ENCODE measurements at places on chromosomes 4 and X.
A peak's percentile ranks its signal among the peaks of the same experiment; 100 is the strongest.

GRCh38 chr4:37951461-37952352 lies 8.5 kb upstream of the PTTG2 start:
- DNase-seq: no peak

DNA sequence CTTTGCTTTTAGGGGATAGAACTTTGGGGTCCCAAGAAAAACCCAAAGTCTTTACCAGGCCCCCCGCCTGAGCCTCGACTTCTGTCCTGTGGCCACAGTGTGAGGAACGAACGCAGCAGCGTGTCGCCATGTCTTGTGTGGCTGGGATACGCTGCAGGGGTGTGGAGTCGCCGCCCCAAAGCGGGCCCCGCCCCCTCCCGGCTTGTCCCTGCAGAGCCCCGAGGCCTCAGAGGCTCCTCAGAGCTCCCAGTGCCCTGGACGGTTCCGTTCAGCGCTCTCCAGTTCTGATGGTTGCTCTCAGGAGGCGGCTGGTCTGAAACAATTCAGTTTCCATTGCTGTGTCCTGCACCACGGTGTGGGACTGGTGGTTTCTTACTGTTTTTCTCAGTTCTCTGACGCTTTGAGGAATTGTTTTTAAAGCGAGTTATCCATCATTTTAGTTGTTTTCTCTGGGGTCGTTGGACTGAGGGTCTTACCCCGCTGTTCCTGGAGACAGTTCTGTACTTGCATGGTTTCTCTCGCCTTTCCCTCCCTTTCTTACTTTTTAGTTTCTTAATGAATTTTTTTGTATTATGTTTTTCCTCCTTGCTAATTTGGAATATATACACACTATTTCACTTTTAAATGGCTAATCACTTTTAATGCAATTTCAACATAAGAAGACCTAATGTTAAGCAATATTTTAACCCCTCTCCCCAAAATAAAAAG lies 1.6 kb upstream of the IDUA start:
- peak; percentile 69 for DNase-seq

DNA sequence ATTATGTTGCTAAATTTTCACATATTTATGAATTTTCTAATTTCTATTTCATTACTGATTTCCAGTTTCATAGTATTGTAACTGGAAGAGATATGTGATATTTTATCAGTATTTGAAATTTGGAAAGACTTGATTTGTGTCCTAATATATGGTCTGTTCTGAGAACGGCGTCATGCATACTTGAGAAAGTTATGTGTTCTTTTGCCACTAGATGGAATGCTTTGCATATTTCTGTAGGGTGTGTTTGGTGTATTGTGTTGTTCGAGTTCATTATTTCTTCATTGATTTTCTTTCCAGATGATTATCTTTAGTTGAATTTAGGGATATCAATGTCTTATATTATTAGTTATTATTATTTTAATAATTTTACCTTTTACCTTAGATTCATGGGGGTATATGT lies 110.6 kb upstream of the ITM2A start:
- no peak for DNase-seq

GRCh38 chr4:11548597-11549082 lies 119.9 kb upstream of the HS3ST1 start:
- DNase-seq: peak; percentile 20

DNA sequence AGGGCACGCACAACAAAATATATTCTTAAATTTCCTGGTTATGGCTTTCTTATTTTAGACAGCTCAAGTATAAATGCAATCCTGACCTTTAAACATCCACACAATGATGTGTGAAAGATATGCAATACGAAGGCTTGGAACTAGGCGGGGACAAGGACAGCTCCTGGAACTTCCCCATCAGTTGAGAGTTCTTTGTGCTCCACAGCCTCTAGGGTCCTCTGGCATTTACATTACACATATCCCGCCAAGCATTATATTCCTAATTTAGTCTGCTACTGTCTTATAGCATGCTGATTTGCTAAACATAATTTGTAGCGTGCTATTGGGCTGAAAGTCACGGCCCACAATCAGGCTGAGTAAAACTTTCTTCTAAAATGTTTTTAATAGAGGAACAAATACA lies 74.4 kb downstream of the FTHL17 start:
- no peak for DNase-seq

DNA sequence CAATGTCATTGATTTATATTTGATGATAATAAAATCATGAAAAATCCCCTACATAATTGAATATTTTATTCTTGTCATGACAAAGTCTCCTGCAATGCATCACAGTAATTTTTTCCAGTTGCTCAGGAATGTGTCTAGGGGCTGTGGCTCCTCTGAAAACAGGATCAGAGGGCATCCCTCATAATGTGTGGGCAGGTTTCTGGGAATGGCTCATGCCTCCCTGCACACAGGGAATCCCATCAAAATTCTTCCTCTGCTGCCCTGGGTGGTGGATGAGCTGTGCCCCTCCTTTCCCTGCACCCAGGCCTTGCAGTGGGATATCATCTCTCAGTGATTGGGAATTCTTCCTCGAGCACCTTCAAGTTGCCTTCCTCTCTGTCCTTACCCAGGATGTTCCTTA lies 20.4 kb upstream of the PUDP start:
- DNase-seq: no peak

DNA sequence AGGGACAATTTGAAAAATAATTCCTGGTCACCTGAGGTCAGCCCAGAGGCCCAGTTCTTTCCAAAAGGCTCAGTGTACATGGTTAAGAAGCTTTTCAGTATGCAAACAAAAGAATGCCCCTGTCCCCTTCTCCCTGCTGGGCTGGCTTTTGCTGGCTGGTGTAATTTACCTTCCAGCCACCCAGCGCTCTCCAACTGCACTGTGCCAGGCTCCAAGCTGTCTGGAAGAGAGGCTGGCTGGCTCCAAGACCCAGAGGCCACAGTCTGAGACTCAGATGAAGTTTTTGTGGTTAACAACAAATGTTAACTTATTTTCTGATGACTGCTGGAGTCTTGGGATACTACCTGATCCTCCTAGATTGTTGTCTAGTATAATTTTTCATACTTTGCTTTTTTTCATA lies 11.9 kb upstream of the KIT start:
- DNase-seq: no peak

DNA sequence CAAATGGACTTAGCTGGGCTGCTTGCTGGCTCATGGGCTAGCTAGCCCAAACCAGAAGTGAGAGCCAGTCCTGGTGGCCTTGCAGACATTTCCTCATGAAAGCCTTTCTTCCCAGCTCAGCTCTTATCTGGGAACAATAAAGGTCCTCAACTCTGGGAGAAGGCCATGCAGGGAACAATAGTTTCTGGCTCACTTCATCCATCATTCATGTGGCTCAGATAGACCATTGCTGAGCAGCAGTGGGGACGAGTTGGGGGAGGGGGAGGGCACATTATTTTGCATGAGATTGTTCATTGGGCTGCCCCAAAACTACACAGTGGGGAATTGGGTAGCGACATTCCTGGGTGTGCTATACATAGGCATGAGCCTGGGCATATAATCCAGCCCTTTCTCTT lies 47.6 kb downstream of the NHSL2 start:
- no peak for DNase-seq

DNA sequence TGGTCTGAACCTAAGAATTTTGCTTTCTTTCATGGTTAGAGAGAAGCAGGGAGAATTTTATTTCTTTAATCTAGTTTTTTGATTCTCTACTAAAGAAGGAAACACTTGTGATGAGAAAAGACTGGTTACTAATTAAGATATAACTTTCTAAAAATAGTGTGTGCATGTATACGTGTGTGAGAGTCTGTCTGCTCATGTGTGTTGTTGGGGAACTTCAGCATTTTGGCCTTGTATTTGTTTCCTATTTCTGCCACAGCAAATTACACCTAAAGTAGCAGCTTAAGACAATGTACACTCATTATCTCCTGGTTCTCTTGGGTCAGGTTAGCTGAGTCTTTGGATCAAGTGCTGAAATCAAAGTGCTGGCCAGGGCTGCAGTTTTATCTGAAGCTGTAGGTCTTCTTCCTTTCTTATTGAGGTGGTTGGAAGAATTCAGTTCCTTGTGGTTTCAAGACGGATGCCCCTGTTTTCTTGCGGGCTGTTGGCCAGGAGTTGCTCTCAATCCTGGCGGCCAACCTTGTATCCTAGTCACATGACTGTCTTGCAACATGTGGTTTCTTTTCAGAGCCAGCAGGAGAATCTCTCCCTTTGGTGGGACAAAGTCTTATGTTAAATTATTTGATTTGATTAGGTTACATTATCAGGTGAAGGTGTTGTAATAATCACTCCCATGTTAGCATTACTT lies 188.4 kb upstream of the CLNK start:
- DNase-seq: peak; percentile 50

DNA sequence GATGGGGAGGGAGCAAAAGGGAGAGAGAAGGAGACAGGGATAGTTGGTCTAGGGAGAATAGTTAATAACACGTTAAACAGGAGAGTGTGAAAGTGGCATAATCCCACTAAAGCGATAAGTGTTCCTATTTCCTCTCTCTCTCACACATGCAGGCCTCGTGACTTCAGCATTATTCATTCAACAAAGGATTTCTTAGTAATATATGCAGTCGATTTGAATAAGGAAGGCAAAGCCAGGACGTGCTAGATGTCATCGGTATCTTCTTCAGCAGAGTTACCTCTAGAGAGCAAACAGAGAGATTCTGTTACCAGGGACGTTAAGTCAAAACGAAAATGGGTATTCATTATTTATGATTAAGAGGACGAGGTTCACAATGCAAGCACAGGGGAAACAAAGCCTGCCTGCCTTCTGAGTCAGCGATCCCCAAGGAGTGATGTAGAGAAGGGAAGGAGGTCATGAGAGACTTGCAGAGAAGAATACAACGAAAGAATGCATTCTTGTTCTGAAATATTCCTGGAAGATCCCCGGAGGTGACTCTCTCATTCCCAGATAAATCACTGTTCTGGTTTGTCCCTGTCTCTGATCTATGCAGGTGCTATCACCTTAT lies 1048.4 kb downstream of the NLGN4X start:
- no peak for DNase-seq

DNA sequence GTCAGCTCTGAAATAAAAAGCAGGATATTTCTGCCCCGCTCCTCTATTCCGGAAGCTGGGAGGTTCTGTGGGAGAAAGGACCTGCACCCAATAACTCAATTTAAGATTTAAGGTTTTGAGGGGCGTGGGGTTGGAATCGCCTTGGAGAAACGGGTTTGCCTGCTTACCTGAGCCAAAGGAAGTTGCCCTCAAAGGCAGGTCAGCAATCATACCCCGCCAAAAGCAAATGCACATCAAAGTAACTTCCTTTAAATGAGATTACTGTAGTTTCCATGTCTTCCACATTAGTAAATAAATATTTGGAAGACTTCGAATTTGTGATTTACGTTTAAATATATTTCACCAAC lies 978 bp upstream of the HS3ST1 start:
- no peak for DNase-seq

- DNase-seq: no peak
These were observed 157.8 kb upstream of the TLL1 start for GRCh38 chr4:165715211-165715610.

All from cardiac muscle cell (in vitro differentiated cells and primary cell).